ENCODE measurements at places on chromosomes 2 and 18.

DNA sequence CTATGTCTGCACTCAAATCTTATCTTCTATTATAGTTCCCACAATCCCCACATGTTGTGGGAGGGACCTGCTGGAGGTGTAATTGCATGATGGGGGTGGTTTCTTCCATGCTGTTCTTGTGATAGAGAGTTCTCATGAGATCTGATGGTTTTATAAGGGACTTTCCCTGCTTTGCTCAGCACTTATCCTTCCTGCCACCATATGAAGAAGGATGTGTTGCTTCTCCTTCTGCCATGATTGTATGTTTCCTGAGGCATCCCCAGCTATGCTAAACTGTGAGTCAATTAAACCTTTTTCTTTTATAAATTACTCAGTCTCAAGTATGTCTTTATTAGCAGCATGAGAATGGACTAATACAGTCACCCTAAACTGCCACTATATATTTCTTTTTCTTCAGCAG, 79.1 kb downstream of the SH3YL1 start:
- no peak for DNase-seq

DNA sequence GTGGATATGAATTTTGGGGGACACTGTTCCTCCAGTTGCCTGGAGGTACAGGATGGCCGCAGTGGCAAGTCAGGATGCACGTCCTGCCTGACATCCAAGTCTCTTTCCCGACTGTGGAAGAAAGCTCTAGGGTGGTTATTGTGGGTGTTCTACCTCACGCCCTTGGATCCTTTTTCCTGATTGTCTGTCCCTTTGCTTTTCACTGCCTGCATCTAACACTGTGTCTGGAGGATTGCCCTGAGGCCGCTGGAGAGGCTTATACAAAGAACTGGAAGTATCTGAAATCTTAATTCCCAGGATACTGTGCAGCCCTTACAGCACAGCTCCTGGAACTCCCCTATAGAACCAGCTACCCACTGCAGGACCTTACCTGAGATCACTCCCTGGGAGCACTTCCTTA, 250.5 kb downstream of the TFCP2L1 start:
- DNase-seq, result no peak

DNA sequence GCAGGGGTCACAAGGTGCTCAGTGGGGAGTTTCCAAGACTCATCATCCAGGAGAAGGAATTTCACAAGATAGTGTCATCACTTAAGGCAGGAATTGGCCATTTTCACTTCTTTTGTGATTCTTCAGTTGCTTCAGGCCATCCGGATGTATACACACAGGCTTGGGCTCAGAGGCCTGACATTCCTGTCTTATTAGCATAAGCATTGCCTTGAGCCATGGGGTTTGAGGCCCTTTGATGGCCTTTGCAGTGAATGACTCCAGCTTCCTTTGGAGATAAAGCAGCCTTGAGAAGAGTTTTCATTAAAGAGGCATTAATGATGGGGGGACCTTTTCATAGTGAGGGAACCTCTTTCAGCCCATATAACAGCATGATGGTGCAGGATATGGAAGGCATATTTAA, 366.0 kb upstream of the CNTNAP5 start:
- no peak for DNase-seq

DNA sequence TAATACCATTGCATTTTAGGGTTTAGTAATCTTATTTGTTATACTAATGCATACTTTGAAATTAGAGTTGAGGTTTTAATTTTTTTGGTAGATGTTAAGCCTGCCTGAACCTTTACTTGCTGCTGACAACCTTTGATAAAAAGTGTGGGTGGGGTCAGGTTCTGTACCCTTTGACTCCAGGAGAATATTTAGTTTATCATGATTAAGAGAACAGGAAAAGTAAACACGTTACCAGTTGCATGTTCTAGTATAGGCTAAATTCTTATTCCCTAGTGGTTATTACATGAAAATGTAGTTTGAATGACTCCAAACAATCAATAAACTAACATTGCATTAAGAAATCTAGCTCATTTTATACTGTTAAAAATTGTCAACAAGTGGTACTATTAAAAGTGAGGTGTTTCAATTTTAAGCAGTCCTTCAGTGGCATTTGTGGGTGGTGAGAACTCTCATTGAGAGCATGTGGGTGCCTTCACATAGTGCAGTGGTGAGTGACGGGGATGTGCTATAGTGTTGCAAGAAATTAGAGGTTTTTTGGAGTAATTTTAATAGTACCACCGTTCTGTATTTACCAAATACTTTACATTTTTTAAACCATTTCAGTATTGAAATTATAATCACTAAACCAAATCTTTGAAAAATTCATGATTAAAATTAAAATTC, 29.9 kb downstream of the PHLPP1 start:
- DNase-seq, result no peak

DNA sequence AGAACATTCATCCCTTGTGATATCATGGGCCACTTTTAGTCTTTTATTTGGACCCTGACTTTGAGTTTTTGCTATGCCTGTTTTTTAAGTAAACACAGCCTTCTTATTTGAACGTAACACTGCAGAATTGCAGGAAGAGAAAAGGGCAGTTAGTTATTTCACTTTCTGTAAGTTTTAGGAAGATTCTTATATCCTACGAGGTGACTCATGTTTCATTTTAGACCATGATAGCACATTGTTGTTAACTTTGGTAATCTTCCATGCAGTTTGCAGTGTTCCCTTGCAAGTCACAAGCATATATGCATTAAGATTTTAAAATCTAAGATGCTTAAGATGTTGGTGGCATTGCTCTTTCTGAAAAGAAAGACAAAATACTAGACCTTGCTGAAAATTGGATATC, 128.6 kb upstream of the EPC2 start:
- DNase-seq, result no peak

- DNase-seq, result no peak
Observed at GRCh38 chr2:241933179-241933911, 63.8 kb downstream of the RTP5 start.

- peak; percentile 25 for DNase-seq
Observed at GRCh38 chr2:138744713-138745112, 35.5 kb downstream of the NXPH2 start.

GRCh38 chr2:26993768-26994167, 23.3 kb downstream of the MAPRE3 start:
- no peak for DNase-seq

GRCh38 chr2:183541766-183542165, 417.5 kb downstream of the NUP35 start:
- no peak for DNase-seq

All from forelimb muscle (tissue), 1 donor.